ENCODE measurements at places on chromosomes 11 and 22. TPM values are rescaled to one million over a fixed set of nuclear protein-coding genes. Genes with fewer than 3 reads are reported as not detected.

The SLC5A12 gene
- under 0.01 TPM for total RNA-seq

DNA sequence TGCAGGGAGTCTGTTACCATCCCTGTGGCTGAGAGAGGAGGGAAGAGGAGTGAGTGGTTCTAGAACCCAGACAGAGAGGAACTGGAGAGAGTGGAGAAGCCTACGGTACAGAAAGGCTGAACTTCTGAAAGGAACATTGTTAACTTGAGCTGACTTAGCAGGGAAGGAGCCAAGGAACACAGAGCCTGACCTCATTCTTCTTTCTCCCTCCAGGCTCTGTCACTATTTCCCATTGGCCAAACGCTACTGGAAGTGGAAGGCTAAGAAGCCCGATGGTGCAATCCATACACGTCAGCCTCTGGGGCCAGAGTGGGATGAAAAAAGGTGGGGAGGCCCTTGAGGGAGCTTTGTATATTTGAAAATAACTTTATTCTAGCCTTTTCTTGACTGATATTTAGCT is 16.5 kb upstream of the WT1 start:
- DNase-seq, result no peak

DNA sequence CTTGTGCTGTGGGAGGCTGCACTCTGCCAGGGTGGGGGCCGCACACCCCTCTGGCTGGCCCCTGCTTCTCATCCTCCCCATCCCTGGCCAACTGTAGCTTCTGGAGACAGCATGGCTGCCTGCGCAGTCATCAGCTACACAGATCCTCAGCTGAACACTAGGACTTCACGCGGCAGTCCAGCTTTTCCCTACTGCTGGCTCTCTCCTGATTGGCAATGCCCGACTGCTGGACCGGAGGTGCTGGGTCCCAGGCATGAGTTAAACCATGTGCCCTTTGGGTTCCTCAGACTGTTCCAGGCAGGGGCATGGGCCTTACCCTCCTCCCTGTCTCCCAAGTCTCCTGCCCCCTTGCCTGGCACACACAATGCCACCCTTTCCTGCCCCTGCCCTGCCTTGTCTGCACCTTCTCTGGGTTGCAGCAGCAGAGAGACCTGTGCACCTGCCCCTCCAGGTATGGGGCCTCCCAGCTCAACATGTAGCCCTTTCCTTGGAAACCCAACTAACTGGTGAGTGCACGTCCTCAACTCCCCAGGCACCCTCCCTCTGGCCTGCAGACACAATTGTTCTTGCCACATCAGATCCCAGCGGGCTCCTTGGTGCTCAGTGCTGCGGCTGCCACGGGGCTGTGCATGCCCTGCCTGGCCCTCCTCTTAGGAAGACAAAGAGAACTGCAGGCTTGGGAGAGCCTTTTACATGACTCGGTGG is 1039.2 kb downstream of the TBC1D22A start:
- DNase-seq, result peak; percentile 29

- DNase-seq, result no peak
Observed at GRCh38 chr11:30936491-30936890, 350.3 kb upstream of the MPPED2 start.

The SIPA1 gene
- 34.9 TPM for total RNA-seq

GRCh38 chr22:35217527-35217926 is 39.8 kb upstream of the HMGXB4 start:
- DNase-seq, result no peak

GRCh38 chr11:120065876-120066275 is 72.0 kb downstream of the TRIM29 start:
- peak; percentile 22 for DNase-seq

The TMEM45B gene
- total RNA-seq, result 5.5 TPM

- DNase-seq, result no peak
Observed at GRCh38 chr11:93652161-93652597, 9.3 kb upstream of the CEP295 start.

DNA sequence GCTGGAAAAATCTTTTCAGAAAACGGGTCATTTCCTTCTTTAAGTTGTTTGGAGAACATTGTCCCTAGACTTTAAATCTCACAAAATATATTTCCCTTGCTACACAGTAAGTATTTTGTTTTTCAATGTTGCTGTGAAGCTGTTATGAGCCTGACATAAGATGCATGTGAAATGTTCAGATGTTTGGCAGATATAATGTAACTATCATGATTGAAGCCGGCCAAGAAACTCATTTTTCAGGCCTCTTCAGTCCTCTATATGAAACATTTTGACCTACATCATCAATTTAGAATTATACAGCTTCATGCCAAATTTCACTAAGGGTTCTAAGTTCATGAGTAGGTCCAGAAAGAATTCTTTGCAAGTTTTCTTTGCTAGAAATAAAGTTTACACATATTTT is 133.8 kb downstream of the JRKL start:
- no peak for DNase-seq

The BANF1 gene
- 10.7 TPM for total RNA-seq

DNA sequence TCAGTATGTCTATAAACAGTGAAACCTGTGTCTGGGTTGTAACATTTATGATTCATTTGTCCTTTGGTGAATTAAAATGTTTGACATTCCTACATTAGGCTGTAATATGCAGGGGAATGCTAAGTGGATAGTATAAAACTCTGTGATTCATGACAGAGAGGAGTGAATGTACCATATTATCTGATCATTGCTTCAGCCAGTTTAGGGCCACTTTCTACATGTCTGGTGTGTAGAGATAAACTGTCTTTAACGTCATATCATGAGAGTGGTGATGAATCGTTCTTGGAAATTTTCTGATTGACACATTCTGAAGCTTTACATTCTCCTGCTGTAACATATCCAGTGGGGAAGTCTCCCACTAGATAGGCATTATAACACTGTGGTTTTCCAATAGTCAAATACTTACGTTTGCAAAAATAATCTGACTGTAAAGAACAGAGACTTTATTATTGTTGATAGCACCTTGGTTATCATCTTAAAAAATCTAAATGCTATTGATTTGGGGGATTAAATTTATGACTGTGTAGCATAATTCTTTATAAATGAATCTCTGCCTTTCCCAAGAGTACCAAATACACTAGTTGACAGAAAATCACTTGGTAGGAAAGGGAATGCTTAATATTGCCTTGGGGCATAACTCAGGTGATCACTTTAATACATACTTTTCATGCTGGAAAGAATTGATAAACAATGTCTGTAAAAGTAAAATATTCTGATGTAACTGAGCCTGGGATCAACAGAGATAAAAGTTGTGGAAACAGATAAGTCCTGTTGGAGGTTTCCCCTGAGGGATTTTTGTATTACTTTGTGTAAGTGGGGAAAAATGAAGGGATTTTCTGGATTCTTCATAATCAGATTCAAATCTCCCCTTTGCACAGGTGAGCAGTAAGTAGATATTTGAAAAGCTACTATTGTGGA is 427.9 kb downstream of the JRKL start:
- DNase-seq, result no peak
